ENCODE measurements at places on chromosomes 7 and 10.

- DNase-seq, result no peak
Observed at GRCh38 chr7:128842674-128843641, 12.8 kb downstream of the FLNC start.

- no peak for DNase-seq
Observed at GRCh38 chr7:38321050-38321449, 47.6 kb upstream of the TARP start.

GRCh38 chr10:31154996-31155395 is 123.3 kb upstream of the ZNF438 start:
- no peak for DNase-seq

DNA sequence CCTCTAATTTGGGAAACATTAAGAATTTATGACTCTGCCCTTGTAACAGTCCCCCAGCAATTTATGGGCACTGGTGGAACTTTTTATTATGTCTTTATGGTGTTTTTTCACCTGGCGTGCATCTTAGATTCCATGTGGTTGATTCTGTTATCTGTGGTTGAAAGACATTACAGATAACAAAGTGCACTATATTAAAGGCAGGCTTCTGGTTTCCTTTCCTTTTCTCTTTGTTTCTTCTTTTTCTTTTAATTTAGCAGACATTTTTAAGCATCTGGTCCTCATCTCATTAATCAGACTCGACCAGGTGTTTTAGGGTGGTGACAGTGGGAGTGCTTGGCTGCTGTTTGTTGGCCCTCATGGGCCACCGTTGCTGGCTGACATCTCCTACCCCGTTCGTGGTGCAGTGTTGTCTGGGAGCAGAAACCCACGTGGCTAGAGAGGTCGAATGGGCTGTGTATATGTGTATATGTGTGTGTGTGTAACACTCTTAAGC is 77.4 kb downstream of the LRMDA start:
- DNase-seq, result peak; percentile 49

DNA sequence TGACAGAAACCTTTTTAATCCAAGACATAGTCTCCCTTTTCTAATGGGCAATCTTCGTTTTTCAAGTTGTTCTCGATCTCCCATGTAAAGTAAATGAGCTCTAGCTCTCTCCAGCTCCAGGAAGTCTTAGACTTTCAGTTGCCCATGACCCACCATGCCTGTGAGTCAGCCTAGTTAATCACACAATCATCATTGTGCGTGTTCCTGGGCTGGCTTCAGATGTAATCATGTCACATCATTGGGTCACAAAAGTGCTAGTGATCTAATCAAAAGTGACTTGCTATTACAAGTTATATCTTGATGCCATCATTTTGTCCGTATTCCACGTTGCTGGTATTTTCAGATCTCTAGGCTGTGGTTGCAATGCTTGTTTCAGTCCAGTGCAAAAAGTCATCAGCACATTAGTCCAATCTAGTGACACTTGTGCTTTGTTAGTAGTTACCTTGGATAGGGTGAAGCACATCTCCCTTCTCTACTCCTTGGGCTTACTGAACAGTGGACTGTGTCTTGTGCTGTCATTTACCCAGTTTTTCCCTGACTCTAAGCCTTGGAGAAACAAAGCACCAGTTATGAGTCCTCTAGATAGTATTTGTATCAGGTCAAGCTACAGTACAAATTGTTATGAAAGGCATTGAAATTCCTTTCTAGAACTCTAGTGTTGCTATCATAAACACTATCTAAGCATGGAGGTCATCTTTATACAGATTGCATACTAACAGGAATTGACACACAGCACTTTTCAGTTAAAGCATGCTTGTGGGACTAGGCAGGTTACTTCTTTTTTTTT is 316.6 kb downstream of the GFRA1 start:
- DNase-seq, result no peak

- no peak for DNase-seq
Observed at GRCh38 chr10:7834262-7834661, 16.0 kb downstream of the TAF3 start.

GRCh38 chr7:10266976-10267375 is 706.7 kb upstream of the PHF14 start:
- no peak for DNase-seq

GRCh38 chr10:79444199-79445119 is 965 bp downstream of the ZCCHC24 start:
- DNase-seq, result peak; percentile 87

DNA sequence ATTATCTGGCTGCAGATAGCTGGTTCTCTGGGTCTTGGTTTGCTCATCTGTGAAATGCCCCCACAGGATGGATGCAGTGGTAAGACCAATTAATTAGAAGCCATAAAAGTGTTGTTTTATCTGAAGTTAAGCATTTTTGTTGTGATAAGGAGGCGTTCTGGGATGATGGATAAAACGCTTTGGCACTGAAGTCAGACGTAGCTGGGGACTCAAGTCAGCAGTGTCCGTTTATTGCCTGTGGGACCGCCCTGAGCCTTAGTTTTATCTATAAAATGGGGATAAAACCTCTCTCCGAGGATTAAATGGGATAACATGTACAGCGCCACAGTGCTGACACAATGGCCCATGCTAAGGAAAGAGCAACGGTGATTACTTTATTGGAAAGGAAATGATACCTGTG is 34.7 kb downstream of the TCF7L2 start:
- DNase-seq, result no peak

GRCh38 chr7:47931005-47932004 is 17.0 kb downstream of the PKD1L1 start:
- DNase-seq, result no peak

GRCh38 chr10:62811159-62811875 is 4.8 kb downstream of the EGR2 start:
- no peak for DNase-seq

DNA sequence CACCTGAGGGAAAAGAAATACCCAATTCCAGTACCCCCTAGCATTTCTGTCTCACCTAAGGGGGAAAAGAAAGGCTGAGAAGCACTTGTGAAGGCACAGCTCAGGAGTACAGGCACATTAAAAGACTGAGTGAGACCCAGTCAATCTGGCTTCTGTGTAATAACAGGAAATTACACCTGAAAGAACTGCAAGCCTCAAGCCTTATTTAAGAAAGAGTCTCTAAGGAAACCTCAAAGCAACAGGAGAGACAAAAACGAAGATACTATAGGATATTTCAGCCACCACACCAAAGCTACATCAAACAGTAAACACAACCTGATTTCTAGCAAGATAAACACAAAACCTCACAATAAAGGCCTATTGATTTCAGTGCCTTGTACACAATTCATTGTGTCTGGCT is 69.6 kb upstream of the CDK1 start:
- no peak for DNase-seq

- DNase-seq, result no peak
Observed at GRCh38 chr10:113080925-113081229, 130.8 kb downstream of the TCF7L2 start.

- DNase-seq, result no peak
Observed at GRCh38 chr10:47332371-47332770, 10.1 kb downstream of the GDF2 start.

GRCh38 chr10:118629211-118629610 is 33.8 kb upstream of the PRLHR start:
- DNase-seq, result no peak

DNA sequence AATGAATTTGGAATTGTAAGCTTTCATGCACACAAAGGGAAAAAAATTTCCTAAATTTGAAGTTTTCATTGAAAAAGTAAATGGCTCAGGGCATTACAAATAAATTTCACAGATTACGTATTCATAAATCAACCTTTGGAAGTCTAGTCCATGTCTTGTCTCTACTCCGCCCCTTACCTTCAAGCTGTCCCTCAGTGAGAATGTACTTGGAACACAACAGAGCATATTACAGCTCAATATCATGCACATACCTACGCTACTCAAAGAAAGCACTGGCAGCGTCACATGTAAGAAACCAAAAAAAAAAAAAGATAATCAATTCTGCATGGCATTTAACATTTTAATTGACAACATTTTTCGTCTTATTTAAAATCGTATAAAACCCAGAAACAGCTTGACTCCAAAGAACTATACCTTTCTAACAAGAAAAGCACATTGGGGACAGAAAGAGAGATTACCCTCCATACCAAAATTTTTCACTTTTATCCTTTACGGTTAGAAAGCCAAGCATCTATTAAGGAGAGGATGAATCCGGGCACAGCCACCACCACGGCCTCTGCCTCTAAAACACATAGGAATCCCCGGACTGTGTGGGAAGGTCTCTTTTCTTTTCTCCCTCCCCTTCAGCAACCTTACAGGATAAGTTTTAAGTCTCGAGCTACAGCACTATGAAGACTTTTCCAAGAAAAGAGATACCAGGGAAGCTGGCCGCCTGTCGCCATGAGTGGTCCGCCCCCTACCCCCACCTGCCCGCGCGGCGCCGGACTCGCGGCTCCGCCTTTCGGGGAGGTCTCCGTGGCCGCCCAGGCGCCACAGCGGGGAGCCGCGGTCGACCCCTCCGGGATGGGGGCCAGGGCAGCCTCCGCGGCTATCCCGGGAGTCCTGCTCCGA is 1.1 kb downstream of the JMJD1C start:
- no peak for DNase-seq

GRCh38 chr10:96578022-96578421 is 8.8 kb downstream of the TM9SF3 start:
- no peak for DNase-seq

GRCh38 chr7:123966936-123967335 is 41.9 kb downstream of the SPAM1 start:
- no peak for DNase-seq

- no peak for DNase-seq
Observed at GRCh38 chr10:122669842-122670241, 29.8 kb downstream of the C10orf120 start.

- DNase-seq, result no peak
Observed at GRCh38 chr7:32227746-32228145, 157.5 kb upstream of the PDE1C start.

- no peak for DNase-seq
Observed at GRCh38 chr7:87154569-87154968, 2.3 kb downstream of the DMTF1 start.

GRCh38 chr7:2993868-2994267 is 49.8 kb downstream of the CARD11 start:
- DNase-seq, result no peak

DNA sequence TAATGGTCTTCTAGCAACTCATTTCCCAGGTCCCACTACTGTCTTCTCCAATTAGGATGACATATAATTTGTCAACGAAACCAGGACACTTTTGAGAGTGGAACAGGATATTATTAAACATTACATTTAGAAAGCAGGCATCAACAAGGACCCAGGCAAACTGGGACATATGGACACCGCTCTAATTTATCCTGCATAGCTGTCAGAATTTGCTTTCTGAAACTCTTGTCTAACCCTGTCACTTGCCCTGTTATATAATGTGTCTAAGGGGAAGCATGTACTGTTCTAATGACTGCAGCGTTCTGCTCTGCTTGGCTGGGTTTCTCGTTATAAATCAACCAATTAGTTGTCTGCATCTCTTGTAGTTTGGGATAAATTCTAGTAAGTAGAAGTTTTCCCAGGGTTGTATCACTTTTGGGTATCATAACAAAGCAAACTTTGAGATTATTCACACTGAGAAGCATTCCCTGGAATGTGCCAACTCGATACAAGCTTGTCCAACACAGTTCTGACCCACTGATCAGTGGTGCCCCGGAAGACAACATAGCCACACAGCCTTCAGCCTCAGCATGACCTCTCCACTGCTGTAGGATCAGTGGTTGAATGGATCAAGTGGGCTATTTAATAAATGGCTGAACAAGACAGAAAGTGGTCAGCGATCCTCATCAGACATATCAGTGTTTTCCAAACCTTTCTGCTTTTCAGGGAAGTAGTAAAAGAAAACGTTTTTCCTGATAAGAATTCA is 228.1 kb downstream of the KIF20B start:
- DNase-seq, result no peak

GRCh38 chr10:124989526-124989925 is 47.6 kb downstream of the ZRANB1 start:
- DNase-seq, result no peak

DNA sequence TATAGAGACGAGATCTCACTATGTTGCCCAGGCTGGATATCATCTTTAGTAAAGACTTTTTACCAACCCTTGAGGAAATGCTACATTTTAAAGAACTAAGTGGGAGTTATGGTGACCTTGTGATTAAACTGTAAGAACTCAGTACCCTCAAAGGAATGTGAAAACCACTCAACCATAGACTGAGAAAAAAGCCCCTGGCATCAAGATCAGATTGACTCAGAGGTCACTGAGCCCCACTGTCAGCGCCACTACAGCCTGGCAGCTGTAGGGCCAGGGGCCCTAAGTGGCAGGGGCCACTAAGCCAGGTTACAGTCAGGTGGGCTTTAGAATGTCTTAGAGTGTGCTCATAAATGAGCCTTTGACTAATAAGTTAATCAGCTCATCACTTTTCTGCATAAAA is 55.9 kb downstream of the APBB1IP start:
- no peak for DNase-seq

DNA sequence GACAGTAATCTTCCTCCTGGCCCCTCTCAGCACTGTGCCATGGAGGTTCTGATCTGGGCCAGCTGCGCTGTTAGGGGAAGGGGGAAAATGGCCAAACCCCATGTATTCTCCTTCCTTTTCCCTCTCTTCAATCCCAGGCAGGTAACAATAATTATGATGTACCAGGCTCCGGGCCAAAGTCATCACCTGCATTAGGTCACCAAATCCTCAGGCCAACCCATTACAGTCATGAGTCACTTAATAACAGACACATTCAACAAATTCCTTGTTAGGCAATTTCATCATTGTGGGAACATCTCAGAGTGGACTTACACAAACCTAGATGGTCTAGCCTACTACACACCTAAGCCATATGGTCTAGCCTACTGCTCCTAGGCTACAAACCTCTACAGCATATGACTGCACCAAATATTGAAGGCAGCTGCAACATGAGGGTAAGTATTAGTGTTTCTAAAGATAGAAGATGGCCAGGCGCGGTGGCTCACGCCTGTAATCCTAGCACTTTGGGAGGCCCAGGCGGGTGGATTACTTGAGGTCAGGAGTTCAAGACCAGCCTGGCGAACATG is 2.2 kb upstream of the HSPB1 start:
- DNase-seq, result no peak

Measured in muscle of back (tissue), 13 donors.